ENCODE measurements at places on chromosomes 3 and 15.

GRCh38 chr3:72185549-72186399 is 400.8 kb upstream of the PROK2 start:
- no peak for DNase-seq

DNA sequence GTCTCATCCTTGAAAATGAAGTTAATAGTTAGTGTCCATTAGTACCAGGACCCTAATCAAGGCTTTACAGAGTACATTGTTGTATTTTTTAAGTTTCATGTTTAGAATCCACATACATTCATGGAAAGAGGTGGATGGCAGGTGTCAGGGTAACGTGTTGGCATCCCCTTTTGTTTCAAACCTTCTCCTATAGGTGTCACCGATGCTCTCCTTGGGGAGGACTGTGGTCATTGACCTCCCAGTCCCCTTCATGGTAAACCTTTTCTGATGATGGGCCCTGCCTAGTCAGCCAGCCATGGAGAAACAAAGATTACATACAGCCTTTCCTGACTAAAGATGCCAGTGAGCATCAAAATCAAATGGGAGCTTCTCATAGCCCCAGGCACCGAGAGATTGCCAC is 574.8 kb downstream of the AGBL1 start:
- no peak for DNase-seq

GRCh38 chr3:183664913-183665381 is 29.5 kb downstream of the KLHL24 start:
- no peak for DNase-seq

GRCh38 chr3:99458013-99458412 is 180.4 kb upstream of the COL8A1 start:
- DNase-seq = no peak

DNA sequence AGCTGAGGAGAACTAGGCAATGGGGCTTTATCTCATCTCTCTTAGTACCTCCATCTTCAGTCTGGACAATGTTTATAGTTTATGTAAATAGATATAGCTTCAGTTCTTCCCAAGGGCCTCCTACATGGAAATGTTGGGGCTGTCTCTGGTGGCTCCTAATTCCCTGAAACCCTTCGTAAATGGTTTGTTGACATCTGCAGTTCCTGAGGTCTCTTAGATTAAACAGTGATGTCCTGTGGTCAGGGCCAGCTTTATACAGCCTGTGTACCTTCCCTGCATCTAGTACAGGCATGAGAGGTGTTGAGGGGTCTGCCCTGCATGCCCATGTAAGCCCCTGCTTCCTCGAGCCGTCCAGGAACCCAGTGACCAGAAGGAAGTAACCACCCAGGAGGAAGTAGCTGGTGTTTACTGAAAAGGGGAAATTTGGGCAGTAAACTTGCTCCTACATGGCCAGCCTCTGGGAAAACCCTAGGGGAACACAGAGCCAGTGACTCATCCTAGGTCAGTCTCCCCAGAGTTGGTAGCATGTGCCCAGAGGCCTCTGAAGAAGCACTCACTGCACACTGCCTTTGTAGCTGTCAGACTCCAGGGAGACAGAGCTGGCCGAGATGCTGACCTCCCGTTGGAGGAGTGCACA is 4.7 kb upstream of the TBC1D2B start:
- DNase-seq = no peak

GRCh38 chr3:122064326-122064725 is 9.2 kb downstream of the CD86 start:
- DNase-seq = no peak

- peak; percentile 52 for DNase-seq
These were observed 200.3 kb upstream of the PFN2 start for GRCh38 chr3:150170852-150171520.

- no peak for DNase-seq
These were observed 109.8 kb upstream of the TBC1D5 start for GRCh38 chr3:17852217-17852616.

GRCh38 chr15:71294251-71294910 is 179.1 kb downstream of the THSD4 start:
- no peak for DNase-seq

DNA sequence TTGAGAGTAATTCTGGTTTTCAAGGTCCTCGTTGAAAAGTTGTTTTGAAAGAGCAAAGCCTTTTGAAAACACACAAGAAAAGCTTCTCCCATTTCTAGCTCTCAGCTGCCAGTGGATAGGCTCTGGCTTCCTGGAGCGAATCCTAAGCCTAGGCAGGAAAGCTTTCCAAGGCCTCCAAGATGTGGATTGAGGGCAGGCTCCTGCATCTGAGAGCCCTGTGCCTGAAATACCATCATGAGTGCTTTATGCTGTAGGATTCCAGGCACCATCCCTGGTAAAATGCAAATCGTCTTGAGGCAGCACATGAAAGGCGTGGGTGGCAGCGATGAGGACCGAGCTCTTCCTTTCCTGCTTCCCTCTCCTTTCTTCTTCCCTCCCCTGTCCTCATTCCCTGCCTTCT is 60.7 kb upstream of the CORO2B start:
- no peak for DNase-seq

GRCh38 chr3:44762170-44762677 is 630 bp downstream of the KIF15 start:
- DNase-seq = no peak

DNA sequence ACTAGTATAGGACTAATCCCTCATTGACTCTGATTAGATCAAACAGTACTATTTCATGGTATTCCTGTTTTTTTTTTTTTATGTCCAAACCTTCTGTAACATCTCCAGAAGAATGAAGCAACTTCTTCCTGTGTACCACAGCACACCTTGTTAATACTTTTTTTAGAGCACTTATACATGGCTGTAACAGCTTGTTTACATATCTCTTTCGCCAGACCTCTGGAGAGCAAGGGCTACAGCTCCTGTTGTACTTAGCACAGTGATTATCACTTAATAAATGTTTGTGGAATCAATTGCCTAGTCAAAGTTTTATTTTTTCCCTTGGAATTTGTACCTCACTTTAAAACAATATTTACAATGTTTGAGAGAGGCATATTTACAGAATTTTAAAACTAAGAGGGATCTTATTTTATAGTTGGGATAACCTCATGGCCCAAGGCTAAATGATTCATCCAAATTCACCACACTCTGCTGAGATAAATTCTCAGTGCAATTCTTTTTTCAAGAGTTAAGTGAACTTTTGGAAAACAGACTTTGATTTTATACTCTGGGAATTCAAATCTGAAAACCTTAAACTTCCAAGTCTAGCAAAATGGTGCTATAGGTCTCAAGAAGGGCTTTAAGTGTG is 9.2 kb upstream of the GATM start:
- DNase-seq = no peak

DNA sequence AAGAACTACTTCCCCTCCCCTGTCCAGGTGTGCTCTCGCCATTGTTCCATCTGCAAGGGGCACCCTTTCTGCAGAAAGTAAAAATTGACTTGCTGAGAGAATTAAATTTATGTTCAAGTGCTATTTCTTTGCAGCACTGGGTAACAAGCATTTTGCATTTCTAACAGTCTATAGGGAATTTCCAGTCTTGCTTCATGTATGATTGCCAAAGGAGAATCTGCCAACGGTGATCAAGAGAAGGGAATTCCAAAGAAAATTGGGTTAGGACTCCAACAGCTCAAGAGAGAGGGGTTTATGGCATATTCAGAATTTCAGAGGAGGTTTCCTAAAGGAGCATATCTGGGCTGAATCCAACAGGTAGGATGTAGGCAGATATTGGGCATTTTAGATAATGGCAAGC is 136.7 kb upstream of the WNT5A start:
- no peak for DNase-seq

DNA sequence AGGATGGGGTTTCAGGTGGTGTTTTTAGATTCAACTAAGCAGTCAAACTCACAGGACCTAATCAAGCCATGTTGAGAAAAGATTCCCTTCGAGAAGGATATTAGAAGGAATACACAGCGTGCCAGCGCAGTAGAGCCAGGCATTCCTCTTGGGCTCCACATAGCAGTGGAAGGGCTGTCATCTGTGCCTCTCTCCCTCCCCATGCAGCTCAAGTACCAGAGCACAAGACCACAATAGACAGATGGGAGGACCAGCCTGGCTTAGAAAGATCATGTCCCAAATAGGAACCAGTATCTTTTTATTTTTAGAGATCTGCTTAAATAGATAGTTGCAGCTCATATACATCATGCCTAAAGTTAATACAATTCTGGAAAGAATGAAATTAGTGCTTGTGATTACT is 37.9 kb downstream of the LMLN start:
- no peak for DNase-seq

DNA sequence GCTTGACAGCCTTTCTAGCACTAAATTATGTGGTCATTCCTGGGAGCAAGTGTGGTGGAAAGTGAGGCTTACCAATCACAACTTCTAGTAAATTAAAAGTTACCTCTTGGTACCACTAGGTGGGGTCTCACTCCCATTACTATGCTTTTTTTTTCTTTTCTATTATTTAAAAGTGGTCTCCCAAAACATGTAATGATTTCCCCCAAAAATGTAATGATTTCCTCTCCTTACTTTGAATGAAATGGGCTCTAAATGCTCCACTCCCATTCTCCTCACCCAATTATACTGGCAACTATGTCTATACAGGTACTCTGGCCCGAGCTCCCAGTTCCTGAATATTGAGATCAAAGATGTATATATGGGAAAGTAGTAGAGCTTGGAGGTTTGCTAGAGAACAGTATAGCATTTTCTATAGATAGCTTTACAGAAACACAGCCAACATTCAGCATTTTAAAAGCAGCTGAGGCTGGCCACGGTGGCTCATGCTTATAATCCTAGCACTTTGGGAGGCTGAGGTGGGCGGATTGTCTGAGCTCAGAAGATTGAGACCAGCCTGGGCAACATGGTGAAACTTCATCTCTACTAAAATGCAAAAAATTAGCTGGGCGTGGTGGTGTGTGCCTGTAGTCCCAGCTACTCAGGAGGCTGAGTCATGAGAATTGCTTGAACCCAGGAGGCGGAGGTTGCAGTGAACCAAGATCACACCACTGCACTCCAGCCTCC is 70.9 kb downstream of the DCUN1D1 start:
- no peak for DNase-seq

GRCh38 chr15:90465930-90466567 is 63.7 kb upstream of the CRTC3 start:
- DNase-seq = no peak

GRCh38 chr3:176097027-176097426 is 1100.3 kb downstream of the TBL1XR1 start:
- DNase-seq = no peak

GRCh38 chr3:73451301-73451944 is 173.3 kb downstream of the PDZRN3 start:
- no peak for DNase-seq

- DNase-seq = no peak
These were observed 123.2 kb upstream of the UBE2E2 start for GRCh38 chr3:23079976-23080375.

DNA sequence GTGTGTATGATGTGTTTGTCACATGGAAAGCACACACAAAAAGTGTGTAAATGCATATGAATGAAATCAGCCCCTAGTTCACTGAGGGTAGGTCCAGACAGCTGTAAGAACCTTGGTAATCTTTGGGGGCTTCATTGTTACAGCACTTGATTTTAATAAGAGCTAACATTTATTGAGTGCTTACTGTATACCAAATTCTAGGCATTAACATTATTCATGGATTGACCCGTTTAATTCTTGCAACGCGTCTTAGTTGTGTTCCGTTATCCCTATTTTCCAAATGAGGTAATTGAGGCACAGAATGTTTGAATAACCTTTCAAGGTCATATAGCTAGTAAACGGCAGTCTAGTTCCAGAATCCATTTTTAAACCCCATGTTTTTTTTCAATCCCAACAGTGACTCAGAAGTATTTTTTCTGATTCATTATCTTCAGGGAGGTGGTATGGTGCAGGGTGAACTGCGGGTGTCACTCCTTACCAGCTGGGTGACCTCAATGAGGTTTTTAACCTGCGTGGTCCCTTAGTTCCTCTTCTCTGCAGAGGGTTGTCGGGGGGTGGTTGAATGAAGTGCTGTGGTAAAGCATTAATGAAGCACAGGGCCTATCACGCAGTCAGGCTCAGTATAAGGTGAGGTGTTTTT is 14.2 kb downstream of the RAB8B start:
- DNase-seq = no peak

- no peak for DNase-seq
These were observed 24.9 kb upstream of the WNT5A start for GRCh38 chr3:55511895-55512570.

DNA sequence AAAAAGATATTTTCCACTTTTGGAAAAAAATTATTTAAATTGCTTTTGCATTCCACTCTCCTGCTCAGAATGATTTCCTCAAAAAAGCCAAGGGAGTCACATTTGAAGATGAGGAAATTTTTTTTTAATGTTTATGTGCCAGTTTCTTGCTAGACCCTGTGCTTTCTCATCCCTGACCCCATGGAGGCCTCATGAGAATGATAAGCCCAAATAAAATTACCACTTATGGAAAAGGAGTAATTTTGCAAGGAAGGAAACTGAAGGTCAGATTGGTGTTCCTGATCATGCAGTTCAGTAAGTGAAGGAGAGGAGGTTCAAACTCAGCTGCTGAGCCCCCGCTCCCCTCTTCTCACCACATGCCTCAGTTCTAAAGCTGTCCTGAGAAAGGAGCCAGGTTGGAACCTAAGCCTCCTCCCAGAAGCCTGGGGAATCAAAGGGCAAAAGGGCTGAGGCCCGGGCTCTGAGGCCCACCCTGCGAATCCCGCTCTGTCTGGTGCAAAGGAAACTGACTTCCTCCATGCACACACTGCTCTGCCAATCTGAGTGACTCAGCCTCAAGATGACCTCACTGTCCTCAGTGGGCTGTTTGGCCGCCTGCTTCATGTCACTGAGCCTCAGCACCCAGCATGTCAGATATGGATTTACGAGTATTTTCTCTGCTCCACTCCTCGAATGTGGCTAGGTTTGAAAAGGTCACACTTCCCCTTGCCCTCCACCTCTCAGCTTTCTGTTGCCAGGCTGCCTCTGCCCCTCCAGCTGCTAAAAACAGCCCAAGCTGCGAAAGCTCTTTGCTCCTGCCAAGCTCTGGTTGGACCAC is 56.9 kb upstream of the FLNB start:
- DNase-seq = peak; percentile 74

Data from heart left ventricle (tissue), 16 donors.